ENCODE measurements at places on chromosomes 11 and 22.
A peak's percentile ranks its signal among the peaks of the same experiment; 100 is the strongest.

- DNase-seq, result no peak
Observed at GRCh38 chr11:2933375-2934020, 4.3 kb upstream of the PHLDA2 start.

DNA sequence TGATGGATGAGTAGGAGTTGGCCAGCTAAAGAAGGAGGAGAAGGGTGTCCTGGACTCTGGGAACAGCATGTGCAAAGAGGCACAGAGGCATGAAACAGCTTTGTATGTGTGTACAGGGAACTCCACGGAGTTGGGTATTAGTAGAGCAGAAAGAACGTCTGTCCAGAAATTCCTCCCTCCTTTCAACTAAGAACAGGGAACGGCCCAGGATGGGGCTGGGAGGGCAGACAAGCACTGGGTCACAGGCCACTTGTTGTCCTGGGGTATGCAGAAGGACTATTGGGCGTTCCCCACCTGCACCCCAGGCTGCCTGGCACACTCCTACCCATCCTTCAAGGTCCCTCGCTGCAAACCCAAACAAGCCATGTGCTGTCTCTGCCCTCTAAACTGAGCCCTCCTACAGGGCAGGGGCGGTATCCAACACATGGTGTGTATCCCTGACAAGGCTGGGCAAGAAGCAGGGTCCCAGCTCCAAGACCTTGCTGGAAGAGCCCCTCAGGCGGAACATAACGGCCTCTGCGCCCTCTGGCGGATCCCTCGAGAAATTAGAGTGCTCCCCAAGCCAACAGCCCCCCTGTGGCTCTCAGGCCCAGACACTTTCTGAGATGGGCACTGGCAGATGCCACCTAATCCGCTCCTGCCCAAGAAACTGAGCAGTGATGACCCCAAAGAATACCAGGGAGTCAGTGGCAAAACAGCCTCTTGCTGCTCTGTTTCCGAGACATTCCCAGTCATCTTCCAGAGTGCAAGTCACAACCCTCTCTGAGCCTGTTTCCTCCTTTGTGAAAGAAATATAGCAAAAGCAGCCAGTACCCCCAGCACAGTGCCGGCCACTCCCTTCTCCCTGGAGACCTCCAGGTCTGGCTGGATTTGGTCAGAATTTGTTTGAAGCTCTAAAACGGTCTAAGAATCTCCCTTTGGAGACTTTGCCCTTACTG lies 1.6 kb upstream of the ELFN2 start:
- DNase-seq, result peak; percentile 52

DNA sequence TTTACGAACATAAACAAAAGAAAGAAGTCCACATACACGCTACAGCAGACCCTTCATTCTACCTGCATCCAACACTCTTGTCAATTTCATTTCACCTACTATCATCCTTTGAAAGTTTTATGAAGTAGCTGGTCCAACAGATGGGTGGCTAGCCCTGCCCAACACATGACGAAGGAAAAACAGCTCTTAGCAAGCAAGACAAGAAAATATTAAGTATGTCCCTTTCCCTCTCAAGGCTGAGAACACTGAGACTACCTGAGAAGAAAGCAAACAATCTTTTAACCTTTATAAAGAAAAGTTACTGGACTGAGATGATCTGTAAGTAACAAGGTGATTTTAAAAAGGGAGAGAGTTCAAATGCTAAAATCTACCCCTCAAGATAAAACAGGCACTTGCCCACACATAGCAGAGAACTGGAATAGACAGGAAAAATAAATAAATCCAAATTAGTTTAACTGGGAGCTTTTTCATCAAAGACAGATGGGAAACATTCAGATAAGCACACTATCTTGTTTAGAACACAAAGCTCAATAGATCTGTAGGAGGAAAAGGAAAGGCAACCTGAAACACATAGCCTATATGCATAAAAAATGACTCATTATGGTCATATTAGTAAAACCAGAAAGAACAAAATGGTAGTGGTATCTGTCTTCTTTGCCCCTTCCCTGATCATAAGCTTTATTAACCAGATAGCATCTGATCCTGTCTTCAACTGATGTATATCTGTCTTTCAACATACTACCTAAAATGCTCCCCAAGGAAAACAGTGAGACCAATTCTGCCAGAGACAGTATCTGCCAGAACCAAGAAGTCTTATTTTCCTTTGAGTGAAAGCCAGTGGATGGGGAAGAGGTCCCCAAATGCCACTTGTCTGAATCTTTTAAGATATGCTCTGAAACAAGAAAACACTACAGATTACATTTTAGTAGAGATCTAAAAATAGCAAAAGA lies 104.3 kb downstream of the MRTFA start:
- no peak for DNase-seq

DNA sequence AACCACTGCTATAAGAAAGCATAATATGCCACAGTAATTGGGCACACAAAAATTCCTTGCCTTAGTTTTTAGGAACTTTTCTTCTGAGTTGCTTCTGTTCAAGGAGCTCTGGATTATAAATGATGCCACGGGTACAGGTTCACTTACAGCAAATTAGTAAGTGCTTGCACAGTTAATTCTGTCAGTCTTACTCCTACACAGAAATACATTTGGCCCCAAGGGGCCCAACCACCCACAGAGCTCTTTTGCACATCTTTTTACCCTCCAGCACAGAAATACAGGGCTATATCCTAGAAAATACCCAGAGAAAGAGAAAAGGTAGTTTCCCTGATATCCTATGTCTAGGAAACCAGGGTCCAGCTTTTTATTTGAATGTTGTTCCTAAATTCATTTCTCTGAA lies 86.6 kb upstream of the CHRM4 start:
- DNase-seq, result no peak

- no peak for DNase-seq
Observed at GRCh38 chr22:39148026-39148726, 4.3 kb downstream of the CBX7 start.

DNA sequence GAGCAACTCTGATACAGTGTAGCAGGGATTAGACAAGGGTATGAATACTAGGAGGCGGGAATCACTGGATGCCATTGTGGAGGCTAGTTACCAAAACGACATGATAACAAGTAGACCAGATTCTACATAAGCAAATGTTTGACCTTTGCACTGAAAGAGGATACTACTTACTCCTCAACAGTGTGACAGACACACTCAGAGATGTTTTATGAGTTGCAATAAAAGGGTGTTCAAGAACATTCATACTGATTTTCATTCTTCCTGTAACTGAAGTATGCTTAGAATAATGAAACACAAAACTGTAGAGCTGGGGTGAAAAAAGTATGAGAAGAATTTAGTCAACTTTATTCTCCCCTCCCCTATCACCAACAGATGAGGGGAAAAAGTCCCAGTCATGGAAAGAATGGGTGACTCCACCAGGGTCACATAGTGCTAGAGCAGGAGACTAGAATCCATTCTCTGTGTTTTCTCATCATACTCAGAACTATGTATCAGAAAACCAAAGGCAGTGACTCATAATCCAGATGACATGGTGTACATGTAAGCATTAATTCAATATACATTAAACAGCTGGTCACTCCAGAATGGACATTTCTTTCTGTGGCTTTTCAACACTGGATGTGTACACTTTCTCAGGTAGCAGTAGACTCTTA lies 32.8 kb downstream of the ARHGAP20 start:
- DNase-seq, result no peak

GRCh38 chr11:23729088-23729487 lies 767.8 kb upstream of the LUZP2 start:
- DNase-seq, result no peak

GRCh38 chr11:30778596-30778995 lies 192.4 kb upstream of the MPPED2 start:
- no peak for DNase-seq

- DNase-seq, result no peak
Observed at GRCh38 chr22:23237201-23237798, 57.0 kb downstream of the BCR start.

DNA sequence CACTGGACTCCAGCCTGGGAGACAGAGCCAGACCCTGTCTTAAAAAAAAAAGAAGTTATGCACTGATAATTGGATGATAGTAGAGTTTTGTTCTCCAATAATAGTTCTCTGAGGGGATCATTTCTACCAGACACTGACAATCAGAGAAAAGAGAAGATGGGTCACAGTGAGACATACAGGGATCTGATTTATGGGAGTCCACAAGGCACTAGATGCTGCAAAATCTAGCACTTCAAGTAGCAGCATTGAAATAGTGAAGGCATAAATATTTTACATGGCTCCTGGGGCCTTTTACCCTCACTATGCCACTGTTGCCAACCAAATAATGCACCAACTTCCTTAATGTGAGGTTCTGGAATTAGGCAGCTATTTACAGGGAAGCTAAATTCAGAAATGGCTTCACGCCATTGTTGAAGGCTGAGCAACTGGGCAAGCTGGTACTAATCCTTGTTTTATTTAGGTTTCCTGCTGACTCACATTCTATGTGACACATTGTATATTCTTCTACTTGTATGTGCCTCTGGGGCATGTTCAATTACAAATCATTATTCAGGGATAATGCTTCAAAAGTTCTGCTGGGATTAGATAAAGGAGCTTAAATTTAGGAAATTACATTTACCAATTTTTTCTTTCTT lies 38.2 kb upstream of the ABTB2 start:
- DNase-seq, result no peak
